ENCODE measurements at places on chromosomes 5 and 9.

GRCh38 chr5:149745-150485 lies 41.4 kb upstream of the LRRC14B start:
- DNase-seq, result no peak

DNA sequence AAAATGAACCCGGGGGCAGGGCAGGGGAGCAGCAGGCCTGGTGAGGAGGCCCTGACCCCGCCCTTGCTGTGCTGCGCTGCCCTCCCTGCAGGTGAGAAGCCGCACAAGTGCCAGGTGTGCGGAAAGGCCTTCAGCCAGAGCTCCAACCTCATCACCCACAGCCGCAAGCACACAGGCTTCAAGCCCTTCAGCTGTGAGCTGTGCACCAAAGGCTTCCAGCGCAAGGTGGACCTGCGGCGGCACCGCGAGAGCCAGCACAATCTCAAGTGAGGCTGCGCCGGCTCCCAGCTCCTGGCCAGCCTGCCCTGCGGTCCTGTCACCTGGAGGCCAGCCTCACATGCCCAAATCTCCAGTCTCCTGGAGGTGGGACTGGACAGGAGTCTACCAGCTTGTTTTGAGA lies 12.3 kb downstream of the GFI1B start:
- DNase-seq, result no peak

- no peak for DNase-seq
Measured at GRCh38 chr5:120088836-120089235, 375.3 kb upstream of the PRR16 start.

- no peak for DNase-seq
Measured at GRCh38 chr5:174316326-174316725, 270.8 kb downstream of the NSG2 start.

- DNase-seq, result no peak
Measured at GRCh38 chr5:121313886-121314285, 537.8 kb upstream of the FTMT start.

- peak; percentile 91 for DNase-seq
Measured at GRCh38 chr5:58462623-58463230, 2.8 kb upstream of the PLK2 start.

- peak; percentile 49 for DNase-seq
Measured at GRCh38 chr5:124512236-124512635, 234.2 kb downstream of the ZNF608 start.

GRCh38 chr5:79170661-79171060 lies 59.1 kb downstream of the BHMT start:
- no peak for DNase-seq

- peak; percentile 89 for DNase-seq
Measured at GRCh38 chr5:88551724-88552345, 283.2 kb upstream of the TMEM161B start.

DNA sequence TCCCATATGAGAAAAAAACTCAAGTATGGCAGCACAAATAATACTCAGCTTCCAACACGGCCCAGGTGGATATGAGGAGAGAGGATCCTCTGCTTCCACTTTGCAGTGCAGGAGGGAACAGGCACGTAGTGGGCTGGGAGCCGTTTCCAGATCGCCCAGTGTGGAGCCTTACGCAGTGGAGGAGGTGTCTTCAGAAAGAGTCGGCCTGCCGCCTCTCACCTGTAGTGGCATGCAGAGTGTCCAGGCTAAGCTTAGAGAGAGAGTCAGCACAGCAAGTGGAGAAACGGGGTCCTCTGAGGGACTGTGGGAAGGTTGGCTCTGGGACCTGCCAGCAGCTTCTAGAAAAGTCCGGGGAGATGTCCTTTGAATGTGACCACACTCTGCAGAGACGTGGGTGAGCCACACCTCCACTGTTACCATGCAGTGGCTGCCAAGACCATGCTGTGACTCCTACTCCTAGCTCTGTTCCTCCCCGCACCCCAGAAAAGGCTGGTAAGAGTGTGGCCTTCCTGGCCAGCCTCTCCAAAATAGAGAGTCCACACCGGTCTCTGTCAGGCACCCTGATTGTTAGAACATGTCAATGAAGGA lies 3.5 kb upstream of the SEMA4D start:
- no peak for DNase-seq

DNA sequence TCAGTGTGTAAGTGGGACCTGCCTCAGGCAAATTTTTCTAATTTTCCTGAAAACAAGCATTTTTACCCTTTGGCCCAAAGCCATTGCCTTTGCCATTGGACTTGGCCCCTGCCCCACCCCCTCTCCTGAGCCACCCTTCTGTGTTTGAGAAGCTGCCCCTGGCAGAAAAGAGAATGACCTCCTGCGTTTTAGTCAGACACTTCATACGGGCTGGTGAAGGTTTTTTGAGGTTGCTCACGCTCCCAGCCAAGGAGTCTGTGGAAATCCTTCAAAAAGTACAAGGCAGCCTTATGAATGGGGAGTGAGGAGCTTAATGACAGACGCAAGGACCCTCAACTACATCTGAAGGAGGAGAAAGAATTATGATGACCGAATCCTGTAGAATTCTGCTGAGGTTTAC lies 308.9 kb downstream of the SLIT3 start:
- DNase-seq, result no peak

DNA sequence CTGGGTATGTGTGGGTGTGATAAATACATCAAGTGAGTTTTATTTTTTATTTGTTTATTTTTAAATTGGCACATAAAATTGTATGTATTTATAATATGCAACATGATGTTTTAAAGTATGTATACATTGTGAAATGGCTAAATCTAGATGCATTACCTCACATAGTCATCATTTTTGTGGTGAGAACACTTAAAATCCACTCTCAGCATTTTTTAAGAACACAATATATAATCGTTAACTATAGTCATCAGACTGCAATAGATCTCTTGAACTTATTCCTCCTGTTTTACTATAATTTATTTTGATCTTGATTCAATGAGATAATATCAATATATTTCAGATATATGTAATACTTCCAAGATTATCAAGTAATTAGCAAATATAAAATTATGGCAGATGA lies 93.9 kb upstream of the ALDH1A1 start:
- no peak for DNase-seq

GRCh38 chr9:69888856-69889585 lies 68.4 kb downstream of the CFAP95 start:
- DNase-seq, result no peak

- no peak for DNase-seq
Measured at GRCh38 chr5:36958612-36959011, 82.0 kb downstream of the NIPBL start.

- no peak for DNase-seq
Measured at GRCh38 chr5:95966005-95966404, 4.4 kb upstream of the ELL2 start.
